T-cell (primary cell): ENCODE measurements at places on chromosomes 11 and 22. TPM values are rescaled to one million over a fixed set of nuclear protein-coding genes. Genes with fewer than 3 reads are reported as not detected.
A peak's percentile ranks its signal among the peaks of the same experiment; 100 is the strongest.

DNA sequence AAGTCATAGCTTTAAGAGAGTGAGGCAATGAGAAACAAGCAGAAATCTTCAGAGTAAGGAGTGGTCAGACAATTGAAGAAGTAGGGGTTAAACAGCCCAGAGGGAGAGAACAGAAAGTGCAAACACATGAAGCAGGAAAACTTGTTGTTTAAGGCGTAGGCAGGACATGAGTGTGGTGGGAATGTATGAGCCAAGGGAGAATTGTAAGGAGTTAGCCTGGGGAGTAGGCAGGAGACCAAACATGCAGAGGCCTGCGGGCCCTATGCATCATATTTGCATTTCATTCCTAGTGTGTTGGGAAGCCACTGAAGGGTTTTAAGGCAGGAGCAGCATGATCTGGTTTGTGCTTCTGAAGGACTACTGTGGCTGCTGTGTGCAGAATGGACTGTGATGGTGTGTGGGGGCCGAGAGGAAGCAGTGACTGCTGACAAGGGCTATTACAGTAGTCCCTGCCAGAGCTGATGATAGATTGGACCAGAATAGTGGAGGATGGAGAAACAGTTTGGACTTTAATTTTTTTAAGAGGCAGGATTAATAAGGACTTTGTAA is 179.9 kb upstream of the C11orf87 start:
- H3K4me3 ChIP-seq = no peak overlapping the region
- H3K27me3 ChIP-seq = no peaks in the 10 kb centered on the region
- H3K36me3 ChIP-seq = no peaks in the 10 kb centered on the region
- no peaks in the 10 kb centered on the region for H3K4me1 ChIP-seq

DNA sequence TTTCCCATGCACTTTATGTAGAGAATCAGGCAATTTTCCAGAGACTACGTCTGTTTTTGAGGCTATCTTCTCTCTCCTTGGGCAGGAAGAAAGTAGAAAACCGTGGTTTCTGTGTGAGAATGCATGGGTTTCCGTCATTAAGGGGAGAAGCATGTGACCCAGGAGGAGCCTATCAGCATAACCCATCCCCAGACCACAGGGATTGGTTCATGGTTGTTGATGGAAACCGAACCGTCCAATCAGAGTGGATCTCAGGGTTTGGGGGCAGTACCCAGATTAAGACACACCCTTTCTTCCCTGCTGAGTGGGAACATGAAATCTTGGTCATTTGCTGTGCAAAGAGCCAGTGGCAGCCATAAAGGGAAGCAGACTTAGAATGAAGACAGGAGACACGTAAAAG is 517.8 kb downstream of the MN1 start:
- DNase-seq = no peak
- no peaks in the 10 kb centered on the region for H3K36me3 ChIP-seq
- H3K27ac ChIP-seq = no peak overlapping the region
- no peaks in the 10 kb centered on the region for H3K4me1 ChIP-seq

DNA sequence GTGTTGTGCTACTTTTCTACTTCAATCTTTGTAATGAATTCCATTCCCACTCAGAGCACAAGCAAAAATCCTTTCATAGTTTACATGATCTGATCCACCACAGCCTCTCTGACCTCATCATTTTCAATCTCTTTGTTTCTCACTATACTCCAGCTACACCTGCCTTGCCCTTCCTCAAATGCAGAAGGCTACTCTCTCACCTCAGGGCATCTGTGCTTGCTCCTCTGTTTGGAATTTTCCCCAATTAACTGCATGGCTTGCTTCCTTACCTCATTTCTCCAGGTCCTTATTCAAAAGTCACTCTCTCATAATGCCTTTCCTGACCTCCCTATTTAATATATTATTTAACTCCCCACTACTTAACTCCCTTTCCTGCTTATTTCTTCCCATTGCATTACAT is 100.6 kb upstream of the OLFML1 start:
- H3K27me3 ChIP-seq = no peaks in the 10 kb centered on the region
- H3K36me3 ChIP-seq = no peaks in the 10 kb centered on the region
- no peak overlapping the region for H3K27ac ChIP-seq
- no peaks in the 10 kb centered on the region for H3K4me1 ChIP-seq

DNA sequence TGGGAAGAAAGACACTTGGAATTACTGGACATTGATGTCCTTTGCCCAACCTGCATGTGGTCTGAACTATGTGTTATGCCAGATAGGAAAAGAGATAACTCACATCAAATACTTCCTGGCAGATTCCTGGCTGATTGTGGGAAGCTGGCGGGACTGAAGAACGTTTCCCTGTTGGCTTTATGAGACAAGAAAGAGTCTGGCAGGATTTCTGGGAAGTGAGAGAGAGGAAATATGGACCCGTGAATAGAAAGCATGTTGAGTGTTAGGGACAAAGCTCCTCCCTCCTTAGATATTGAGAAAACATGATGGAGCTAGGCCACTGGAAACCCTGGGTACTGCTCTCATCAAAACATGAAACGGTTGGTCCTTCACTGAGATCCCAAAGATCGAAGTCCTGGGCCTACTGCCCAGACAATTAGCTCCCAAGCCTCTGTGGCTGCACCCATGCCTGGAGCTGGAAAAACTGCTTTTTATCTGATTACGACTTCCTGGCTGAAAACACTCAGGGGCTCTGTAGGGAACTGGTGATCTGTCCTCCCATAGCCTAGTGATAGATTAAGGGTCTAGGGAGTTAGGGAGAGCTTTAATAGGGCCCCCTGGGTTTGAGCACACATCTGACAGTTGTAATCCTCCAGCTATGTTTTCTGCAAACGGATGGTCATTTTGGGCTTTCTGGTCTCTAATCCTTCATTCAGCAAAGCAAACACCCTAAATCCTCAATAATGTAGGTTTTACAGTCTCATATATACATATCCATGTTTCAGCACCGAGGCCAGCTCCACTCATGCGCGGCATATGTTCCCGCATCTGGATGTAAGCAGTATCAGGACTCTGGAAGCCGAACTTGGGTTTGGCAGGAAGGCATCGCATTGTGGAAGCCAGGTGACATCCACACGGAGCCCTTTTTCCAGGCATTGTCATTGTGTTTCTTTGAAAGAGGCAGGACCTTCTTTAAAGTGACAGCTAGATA is 6.1 kb upstream of the B3GAT1 start:
- H3K36me3 ChIP-seq = no peaks in the 10 kb centered on the region
- no peak for DNase-seq
- H3K27me3 ChIP-seq = peaks cover 34% of the 10 kb centered on the region
- H3K4me1 ChIP-seq = peaks cover 7% of the 10 kb centered on the region

DNA sequence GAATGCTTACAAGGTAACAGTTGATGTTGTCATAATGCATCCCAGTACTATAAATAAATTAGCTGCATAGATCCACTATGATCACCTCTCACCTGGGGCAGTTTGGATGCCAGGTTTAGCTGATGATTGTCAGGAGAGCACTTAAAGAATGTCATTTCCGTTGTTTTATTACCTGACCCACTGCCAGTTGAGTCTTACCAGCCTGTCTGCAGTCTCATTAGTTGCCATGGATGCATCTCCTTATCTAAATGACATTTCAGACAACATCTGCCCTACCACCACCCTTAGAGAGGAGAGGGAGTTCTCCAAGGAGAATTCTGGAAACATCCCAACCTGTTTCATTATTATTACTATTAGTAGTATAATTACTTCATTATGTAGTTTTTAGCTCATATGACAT is 339.1 kb upstream of the API5 start:
- no peaks in the 10 kb centered on the region for H3K4me1 ChIP-seq
- no peak overlapping the region for H3K4me3 ChIP-seq
- no peaks in the 10 kb centered on the region for H3K36me3 ChIP-seq
- no peak for DNase-seq
- H3K27me3 ChIP-seq = no peaks in the 10 kb centered on the region

Gene PHOX2A
- total RNA-seq = not detected

Gene CCDC134
- total RNA-seq = 18.6 TPM

Gene SLC37A2
- total RNA-seq = 1.1 TPM

DNA sequence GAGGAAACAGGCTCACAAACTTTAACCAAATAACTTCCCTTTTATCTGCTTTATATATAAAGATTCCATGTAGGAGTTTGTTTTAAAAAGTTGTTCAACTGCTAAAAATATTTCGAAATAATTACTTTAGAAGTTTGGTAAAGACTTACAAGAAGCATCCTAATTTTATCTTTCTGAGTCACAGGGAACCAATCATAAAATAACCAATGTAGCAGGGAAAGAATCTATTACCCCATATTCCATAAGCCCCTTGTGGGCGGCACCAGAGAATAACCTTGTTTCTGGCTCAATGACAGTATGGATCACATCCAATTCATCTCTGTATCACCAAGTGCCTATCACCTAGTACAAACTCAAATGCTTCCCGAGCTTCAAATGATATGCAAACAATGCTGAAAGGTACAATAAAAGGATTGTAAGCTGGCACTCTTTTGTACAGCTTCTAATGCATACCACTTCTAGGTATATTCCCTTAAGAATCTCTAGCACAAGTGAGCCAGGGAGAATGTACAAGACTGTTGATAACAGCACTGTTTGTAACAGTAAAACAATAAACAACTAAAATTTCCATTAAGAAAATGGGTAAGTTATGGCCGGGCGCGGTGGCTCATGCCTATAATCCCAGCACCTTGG is 158.4 kb downstream of the ATG16L2 start:
- DNase-seq = no peak
- no peaks in the 10 kb centered on the region for H3K27me3 ChIP-seq
- H3K27ac ChIP-seq = no peak overlapping the region
- H3K4me1 ChIP-seq = no peaks in the 10 kb centered on the region
- no peak overlapping the region for H3K4me3 ChIP-seq
- no peaks in the 10 kb centered on the region for H3K36me3 ChIP-seq

- H3K27ac ChIP-seq = no peak overlapping the region
- H3K4me3 ChIP-seq = no peak overlapping the region
- no peaks in the 10 kb centered on the region for H3K4me1 ChIP-seq
These were observed 463.3 kb downstream of the BRD1 start for GRCh38 chr22:49364398-49364797.

DNA sequence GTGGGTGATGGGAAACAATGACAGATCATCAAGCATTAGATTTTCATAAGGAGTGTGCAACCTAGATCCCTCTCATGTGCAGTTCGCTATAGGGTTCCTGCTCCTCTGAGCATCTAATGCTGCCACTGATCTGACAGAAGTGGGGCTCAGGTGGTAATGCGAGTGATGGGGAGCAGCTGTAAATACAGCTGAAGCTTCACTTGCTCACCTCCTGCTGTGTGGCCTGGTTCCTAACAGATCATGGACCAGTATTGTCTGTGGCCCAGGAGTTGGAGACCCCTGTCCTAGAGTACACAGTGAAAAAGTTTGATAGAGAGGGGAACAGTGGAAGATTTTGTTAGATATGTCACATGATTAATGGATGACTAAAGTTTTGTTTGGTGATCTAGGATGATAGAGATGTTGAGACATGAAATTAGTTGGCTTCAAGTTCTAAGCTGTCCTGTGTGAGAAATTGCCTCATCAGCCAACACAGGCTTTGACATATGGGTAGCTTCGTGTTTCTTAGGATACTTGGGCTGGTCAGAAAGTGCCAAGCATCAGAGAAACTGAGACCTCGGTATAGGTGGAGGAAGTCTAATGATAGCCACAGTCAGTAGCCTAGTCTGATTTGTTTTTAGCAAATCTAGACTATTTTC is 47.4 kb downstream of the ARHGEF12 start:
- no peaks in the 10 kb centered on the region for H3K36me3 ChIP-seq
- no peak overlapping the region for H3K4me3 ChIP-seq
- H3K27ac ChIP-seq = no peak overlapping the region
- no peak for DNase-seq
- no peaks in the 10 kb centered on the region for H3K27me3 ChIP-seq

- H3K27ac ChIP-seq = no peak overlapping the region
- no peaks in the 10 kb centered on the region for H3K36me3 ChIP-seq
- no peak for DNase-seq
- H3K4me1 ChIP-seq = no peaks in the 10 kb centered on the region
- H3K27me3 ChIP-seq = peaks cover 20% of the 10 kb centered on the region
- H3K4me3 ChIP-seq = no peak overlapping the region
These were observed 56.8 kb downstream of the RPUSD4 start for GRCh38 chr11:126154691-126155090.

Gene ZNF280B
- total RNA-seq = 1.9 TPM

- no peak for DNase-seq
- H3K4me1 ChIP-seq = no peaks in the 10 kb centered on the region
- no peak overlapping the region for H3K27ac ChIP-seq
These were observed 37.0 kb upstream of the HEPHL1 start for GRCh38 chr11:93984196-93984567.

DNA sequence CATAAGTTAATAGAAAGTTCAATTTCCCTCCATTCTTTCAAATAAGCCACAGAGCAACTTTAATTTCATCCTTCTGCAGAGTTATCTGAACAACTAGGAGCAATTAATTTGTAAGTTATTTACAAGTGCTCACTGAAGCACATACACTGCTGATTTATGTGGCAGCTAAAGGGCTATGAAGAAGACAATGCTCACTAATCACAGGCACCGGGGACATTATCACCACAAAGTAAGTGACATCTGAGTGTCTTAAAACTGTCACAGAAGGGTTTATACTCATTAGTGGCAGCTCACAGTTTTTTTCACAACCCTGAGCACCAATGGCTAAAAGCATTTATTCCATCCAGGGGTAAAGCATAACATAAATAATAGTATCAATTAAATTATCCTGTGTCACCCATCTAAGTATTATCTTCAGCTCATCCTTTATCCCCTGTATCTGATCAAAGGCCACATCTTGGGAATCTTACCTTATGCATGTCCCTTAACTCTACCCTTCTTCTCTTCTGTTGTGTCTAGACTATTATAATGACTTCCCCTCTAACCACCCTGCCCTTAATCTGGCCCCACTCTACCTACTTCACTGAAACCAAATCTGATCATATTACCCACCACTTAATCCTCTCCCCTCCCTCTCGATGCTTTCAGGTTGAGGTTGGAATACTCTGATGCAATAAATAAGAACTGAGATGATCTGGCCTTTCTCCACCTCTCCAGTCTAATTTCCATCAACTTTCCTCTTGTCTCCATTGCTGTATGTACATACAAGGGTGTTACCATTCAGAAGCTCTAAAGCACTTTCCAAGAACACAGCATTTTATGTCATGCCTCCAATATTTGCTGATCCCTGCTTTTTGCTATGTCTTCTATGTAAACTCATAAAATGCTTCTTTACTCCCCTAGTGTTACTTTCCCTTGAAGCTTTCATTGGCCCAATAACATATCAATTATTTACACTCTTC is 252.7 kb downstream of the CASP12 start:
- no peak overlapping the region for H3K27ac ChIP-seq
- H3K4me1 ChIP-seq = no peaks in the 10 kb centered on the region
- no peaks in the 10 kb centered on the region for H3K36me3 ChIP-seq
- H3K4me3 ChIP-seq = no peak overlapping the region

- H3K27ac ChIP-seq = no peak overlapping the region
- H3K4me1 ChIP-seq = no peaks in the 10 kb centered on the region
These were observed 296.9 kb downstream of the MN1 start for GRCh38 chr22:27504360-27505253.

Gene NLRP10
- total RNA-seq = not detected

- DNase-seq = no peak
- H3K27me3 ChIP-seq = no peaks in the 10 kb centered on the region
- peak overlapping the region; percentile 70 for H3K4me3 ChIP-seq
- peaks cover 46% of the 10 kb centered on the region for H3K4me1 ChIP-seq
- no peaks in the 10 kb centered on the region for H3K36me3 ChIP-seq
- H3K27ac ChIP-seq = peak overlapping the region; percentile 96
These were observed 1.4 kb downstream of the USP47 start for GRCh38 chr11:11843211-11843621.

Gene LDHAL6A
- total RNA-seq = 0.46 TPM
